LHCN-M2 (cell line): ENCODE measurements at places on chromosomes 2 and 18. TPM values are rescaled to one million over a fixed set of nuclear protein-coding genes. Genes with fewer than 3 reads are reported as not detected.

DNA sequence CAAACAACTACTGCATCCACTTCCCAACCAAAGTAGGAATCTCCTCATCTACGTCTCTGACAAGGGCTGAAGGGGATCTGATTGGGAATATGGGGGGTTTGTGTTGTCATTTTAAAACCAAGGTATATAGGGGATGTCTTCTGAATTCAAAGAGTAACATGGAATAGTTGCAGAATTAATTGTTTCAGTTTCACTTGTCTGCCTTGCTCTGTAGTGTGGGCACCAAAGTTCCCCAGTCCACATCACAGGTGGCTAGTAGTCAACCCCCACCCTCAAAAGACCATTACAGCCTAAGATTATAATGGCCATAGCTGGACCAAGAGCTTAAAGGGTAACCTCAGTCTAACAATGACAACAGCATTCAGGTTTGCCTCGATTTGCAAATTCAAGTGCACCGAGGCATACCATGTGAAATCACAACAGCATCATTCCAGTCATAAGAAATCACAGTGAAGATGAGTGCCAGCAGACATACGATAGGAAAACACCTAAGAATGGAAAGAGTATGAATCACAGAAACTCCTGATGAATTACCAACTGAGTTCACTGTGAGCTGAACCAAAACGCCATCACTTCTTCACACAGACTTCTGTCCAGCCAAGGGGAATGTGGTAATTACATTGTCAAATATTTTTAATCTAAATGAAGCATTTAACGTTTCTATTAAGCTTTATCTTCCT, 52.4 kb downstream of the MYO5B start:
- no peak for DNase-seq

- DNase-seq, result peak; percentile 41
Observed at GRCh38 chr2:190791347-190791975, 89.2 kb upstream of the GLS start.

GRCh38 chr2:239610457-239611221, 209.8 kb upstream of the HDAC4 start:
- no peak for DNase-seq

GRCh38 chr2:20568501-20569463, 82.1 kb downstream of the HS1BP3 start:
- no peak for DNase-seq

DNA sequence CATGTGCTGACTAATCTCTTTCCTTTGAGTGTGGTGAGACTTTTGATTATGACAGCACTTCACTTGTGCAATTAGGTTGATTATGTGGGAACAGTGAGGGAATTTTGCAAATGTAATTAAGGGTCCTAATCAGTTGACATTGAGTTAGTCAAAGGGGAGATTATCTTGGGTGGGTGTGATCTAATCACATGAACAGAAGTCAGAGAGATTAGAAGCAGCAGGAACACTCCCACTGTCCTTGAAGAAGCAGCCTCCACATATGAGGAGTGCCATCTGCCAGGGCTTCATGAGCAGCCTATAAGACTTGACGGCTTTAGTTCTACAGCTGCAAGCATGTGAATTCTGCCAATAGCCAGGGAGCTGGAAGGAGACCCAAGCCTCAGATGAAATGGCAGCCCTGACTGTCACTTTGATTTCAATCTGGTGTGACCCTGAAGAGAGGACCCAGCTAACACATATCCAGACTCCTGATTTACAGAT, 89.4 kb upstream of the APCDD1 start:
- no peak for DNase-seq

DNA sequence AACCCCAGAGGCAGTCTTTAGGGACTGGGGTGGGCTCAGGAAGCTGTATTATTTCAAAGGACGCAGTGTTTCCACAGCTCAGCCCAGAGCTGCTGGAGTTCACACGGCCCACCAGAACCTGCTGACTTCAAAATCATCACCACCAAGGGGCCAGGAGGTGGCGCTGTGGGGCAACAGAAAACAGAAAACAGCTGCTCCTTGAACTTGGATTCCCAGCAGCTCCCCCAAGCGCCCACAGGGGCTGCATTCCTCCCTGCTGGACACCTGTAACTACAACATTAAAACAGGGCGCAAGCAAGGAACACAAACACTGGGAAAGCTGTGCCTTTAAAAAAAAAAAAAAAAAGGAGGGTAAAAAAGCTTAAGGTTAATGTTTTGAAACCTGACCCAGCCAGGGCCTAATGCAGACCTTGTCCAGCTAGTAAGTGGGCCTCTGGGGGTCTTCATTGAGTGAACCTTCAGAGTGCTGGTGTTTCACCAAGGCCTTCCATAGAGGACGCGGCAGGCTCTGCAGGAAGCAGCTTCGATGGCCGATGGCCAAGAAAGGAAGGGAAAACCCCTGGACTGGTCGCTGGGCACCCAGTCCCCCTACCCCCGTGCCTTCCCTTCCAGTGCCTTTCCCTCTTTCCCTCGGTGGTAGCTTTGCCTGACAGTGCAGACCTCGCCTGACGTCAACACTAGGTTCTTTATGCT, 25.9 kb downstream of the MLPH start:
- peak; percentile 86 for DNase-seq

GRCh38 chr2:158100411-158100810, 1.3 kb upstream of the UPP2 start:
- no peak for DNase-seq

DNA sequence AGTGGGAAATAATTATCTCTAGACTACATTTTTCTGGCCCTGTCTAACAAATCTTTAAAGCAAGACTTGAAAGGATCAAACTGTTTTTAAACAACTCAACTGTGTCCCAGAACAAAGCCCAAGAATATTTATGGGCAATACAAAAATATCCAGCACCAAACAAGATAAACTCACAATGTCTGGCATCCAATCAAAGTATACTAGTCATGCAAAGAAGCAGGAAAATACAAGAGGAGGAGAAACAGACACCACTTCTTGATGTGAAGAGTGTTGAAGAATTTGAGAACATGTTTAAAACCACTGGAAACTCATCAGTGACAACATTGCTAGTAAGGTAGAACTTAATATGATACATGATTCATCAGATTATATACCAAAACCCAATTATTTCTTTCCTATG, 66.1 kb upstream of the CDC42EP3 start:
- DNase-seq, result peak; percentile 56

- peak; percentile 6 for DNase-seq
Observed at GRCh38 chr18:79506191-79507075, 110.7 kb downstream of the NFATC1 start.

GRCh38 chr2:74585406-74586185, 31.1 kb downstream of the DOK1 start:
- DNase-seq, result no peak

DNA sequence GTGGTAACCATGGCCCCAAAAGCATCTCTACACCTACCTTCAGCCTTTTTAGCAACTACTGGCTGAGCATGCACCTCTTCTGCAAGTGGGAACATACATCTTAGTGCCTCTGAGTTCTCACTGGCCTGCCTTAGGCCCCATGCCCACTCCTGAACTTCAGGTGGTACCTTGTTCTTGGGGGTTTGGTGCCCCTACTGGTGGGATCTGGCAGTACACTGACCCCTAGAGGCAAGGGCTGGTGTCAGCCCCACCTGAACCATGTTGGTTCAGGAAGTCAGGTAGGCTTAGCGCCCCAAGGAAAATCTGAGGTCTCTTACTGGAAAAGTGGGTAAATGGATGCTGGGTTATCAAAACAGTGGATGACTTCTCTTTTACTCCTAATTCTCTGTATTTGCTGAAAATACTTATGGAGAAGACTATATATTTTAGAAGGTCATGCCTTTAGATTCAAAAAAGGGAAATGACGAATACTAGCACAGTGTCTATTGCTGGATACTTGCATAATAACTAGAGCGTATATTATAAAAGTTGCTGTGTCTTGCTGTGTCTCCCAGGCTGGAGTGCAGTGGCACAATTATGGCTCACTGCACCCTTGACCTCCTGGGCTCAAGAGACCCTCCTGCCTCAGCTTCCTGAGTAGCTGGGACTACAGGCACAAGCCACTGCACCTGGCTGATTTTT, 84.6 kb downstream of the RAB31 start:
- DNase-seq, result no peak

DNA sequence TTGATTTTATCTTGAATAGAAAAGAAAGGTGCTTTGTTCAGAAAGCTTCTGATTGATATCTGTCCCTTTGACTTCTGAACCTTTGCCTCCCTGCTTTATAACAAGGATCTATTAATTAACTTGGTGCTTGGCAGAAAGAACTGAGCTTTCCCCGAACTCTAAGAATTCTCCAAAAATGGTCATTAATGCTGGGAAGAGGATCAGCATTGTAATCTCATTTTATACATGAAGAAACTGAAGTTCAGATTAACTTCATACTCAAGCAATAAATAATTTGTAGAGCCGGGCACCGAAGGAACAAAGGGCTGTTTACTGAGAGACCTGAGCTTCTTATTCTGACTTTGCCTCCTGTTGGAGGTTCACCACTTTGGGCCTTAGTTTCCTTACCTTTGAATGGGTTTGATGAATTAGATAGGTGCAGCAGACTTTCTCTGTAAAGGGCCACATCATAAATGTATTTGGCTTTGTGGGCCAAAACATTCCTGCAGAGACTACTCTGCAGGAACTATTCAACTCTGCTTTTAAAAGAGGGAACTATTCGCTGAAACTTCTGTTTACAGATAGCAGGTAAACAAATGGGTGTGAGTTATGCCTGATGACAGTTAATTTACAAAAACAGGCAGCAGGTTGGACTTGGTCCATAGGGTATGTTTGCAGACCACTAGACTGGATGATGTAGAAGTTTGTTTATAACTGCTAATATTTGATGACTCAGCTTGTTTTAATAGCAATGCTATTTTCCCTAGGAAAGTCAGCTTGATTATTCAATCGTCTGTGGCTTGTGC, 272.9 kb downstream of the TGIF1 start:
- DNase-seq, result no peak

DNA sequence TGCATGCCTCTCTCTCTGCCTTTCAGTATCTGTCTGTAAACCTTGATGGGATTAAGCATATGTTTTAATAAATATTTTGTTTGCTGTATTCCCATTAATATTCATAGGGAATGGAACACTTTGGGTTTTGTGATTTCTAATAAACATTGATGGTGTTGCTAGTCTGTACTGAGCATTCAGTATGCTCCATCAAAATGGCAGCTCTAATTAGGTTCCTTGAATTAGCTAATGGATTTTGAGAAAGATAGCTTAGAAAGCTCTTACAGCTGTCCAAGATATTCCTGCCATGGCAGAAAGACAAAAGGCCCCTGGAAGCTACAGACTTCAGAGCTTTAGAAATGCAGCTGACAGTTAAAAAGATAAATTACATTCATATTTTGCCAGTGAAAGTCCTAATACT, 199.2 kb upstream of the NRP2 start:
- no peak for DNase-seq

- peak; percentile 79 for DNase-seq
Observed at GRCh38 chr2:223580951-223581350, 21.2 kb downstream of the SCG2 start.

GRCh38 chr18:40883271-40883670, 1071.8 kb upstream of the PIK3C3 start:
- no peak for DNase-seq

DNA sequence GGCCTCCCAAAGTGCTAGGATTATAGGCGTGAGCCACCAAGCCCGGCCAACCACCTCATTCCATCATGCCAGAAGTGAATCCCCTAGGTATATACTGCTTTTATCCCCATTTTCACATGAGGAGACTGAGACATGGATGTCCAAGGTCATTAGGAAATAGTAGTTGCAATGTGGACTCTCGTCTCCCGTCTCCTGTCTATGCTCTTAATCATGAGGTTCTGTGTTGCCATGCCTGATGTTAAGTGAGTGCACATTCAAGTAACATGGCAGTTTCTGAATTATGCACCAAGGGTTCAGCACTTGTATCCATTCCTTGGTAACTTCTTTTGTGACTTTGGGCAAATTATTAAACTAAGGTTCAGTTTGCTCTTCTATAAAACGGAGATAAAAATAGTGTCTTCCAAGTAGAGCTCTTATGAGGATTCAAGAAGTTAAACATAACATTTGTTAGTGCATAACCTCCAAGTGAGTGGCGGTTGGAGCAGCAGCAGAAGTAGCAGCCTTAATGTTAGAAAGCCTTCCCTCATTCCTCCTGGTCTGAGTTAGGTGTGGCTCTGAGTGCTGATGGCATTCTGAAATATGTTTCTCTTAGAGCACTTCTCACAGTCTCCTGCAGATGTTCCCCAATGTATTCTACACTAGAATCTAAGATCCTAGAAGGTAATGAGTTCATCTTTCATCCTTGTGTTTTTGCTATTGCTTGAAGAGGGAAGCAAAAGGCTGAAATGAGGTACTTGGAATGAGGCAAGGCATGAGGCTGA, 21.9 kb downstream of the SOCS6 start:
- DNase-seq, result no peak

DNA sequence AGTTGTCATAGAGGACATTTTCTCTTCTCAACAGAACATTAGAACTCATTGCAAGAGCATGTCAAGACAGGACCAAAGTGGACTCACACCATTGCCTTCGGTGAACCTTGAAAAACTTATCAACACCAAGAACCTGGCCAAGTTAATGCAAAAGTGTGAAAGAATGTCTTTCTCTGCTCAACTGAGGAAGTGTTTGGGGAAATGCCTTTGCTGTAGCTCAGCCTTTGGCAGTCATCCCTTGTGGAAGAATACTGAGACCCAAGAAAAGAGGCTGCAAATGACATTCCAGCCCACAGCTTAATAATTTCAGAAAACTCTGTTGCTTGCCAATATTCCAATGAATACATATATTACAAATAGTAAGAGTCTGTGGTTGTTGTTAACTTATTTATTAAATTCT, 728.8 kb upstream of the PIK3C3 start:
- no peak for DNase-seq

DNA sequence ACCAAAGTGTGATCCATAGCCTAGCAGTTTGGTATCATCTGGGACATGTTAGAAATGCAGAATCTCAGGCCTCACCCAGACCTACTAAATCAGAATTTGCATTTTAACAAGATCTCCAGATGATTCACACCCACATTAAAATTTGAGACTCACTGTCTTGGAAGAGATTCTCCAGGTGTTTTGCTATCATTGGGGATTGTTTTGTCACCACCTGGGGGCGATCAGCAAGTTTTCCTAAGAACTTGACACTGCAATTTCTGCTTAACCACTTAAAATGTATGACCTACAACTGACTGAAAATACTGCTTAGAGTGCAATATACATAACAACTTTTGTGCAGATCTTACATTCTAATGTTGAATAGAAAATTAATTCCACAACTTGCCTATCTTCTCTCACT, 18.9 kb upstream of the ITGA4 start:
- no peak for DNase-seq

DNA sequence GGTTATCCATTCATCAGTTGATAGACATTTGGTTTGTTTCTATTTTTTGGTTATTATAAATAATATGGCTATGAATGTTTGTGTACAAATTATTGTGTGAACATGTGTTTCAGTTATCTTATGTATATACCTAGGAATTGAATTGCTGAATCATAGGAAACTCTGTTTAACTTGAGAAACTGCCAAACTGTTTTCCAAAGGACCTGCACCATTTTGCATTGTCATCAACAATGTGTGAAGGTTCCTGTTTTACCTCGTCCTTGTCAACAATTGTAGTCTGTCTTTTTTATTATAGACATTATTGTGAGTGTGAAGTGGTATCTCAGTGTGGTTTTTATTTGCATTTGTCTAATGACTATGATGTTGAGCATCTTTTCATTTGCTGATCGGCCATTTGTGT, 17.1 kb downstream of the PDK1 start:
- DNase-seq, result no peak

- DNase-seq, result no peak
Observed at GRCh38 chr18:41828137-41828536, 126.9 kb upstream of the PIK3C3 start.

The SIX2 gene
- total RNA-seq, result 55.6 and 65.7 TPM in 2 replicates

The CRYGD gene
- not detected in 2 replicates for total RNA-seq

The PJVK gene
- 1.1 and 2.1 TPM in 2 replicates for total RNA-seq

The TNFAIP6 gene
- 20.3 and 21.3 TPM in 2 replicates for total RNA-seq

The ANO7 gene
- total RNA-seq, result 0.29 and 1.6 TPM in 2 replicates
